ENCODE measurements at places on chromosomes 3 and 15. TPM values are rescaled to one million over a fixed set of nuclear protein-coding genes. Genes with fewer than 3 reads are reported as not detected.

DNA sequence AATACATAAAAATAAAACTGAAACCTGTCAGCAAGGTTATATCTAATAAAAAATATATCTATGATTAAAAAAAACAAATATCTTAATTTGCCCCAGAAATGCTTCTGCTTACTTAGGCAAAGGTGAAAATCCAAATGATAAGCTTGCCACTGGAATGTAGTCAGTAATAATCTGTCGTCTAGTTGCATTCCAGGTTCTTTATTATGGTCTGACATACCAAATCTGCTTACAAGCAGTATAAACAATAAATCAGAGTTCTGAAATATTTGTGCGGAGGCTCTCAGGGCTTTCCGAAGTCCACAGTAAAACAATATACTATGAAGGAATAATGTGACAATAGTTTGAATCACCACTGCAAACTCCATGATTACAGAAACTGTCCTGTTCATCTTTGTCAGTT lies 1133.5 kb downstream of the ROBO1 start:
- H3K27ac ChIP-seq, result no peak overlapping the region
- no peak overlapping the region for H3K4me3 ChIP-seq
- H3K4me1 ChIP-seq, result no peaks in the 10 kb centered on the region
- DNase-seq, result no peak
- H3K27me3 ChIP-seq, result no peaks in the 10 kb centered on the region

EOGT gene
- total RNA-seq, result 28.9 TPM

XYLB gene
- total RNA-seq, result 4.7 TPM

GOLGA8S gene
- 0.32 TPM for total RNA-seq

GRCh38 chr3:49134471-49135265 lies 1.8 kb upstream of the LAMB2 start:
- H3K4me1 ChIP-seq, result peaks cover 26% of the 10 kb centered on the region
- H3K27me3 ChIP-seq, result peaks cover 2% of the 10 kb centered on the region
- H3K27ac ChIP-seq, result peak overlapping the region; percentile 17
- no peak for DNase-seq
- H3K4me3 ChIP-seq, result peak overlapping the region; percentile 92

- no peak for DNase-seq
- H3K36me3 ChIP-seq, result peaks cover 31% of the 10 kb centered on the region
- H3K4me1 ChIP-seq, result peaks cover 11% of the 10 kb centered on the region
- H3K4me3 ChIP-seq, result no peak overlapping the region
- peak overlapping the region; percentile 59 for H3K27ac ChIP-seq
- H3K27me3 ChIP-seq, result no peaks in the 10 kb centered on the region
These were observed 31.4 kb downstream of the MKRN2 start for GRCh38 chr3:12588039-12589009.

FETUB gene
- not detected for total RNA-seq

IL5RA gene
- total RNA-seq, result not detected

CORO2B gene
- total RNA-seq, result 79.4 TPM
